Stimulated activated CD8-positive, alpha-beta memory T cell treated with anti-CD3 and anti-CD28 coated beads, Interleukin-7, amount 100 ng/mL, for 4 hours (primary cell): ENCODE measurements at places on chromosomes 11 and 22.

- DNase-seq = no peak
Measured at GRCh38 chr22:37195921-37196320, 7.9 kb upstream of the C1QTNF6 start.

DNA sequence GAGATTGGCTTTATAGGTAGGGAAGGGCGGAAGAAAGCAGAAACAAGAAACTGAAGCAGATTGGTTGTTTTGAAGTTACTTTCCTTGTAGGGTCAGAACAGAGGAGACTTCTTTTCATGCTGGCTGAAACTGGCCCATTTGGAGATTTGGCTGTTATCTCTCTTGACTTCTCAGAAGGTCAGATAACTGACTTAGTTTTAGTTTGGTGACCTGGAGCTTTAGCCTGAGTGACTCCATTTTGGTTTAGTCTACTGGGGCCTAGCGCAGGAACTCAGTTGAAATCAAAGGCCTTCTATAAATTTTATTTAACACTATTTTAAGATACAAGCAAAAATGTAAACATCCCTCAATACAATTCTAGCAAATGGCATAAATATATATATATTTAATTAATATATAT is 31.4 kb downstream of the CSTPP1 start:
- no peak for DNase-seq

DNA sequence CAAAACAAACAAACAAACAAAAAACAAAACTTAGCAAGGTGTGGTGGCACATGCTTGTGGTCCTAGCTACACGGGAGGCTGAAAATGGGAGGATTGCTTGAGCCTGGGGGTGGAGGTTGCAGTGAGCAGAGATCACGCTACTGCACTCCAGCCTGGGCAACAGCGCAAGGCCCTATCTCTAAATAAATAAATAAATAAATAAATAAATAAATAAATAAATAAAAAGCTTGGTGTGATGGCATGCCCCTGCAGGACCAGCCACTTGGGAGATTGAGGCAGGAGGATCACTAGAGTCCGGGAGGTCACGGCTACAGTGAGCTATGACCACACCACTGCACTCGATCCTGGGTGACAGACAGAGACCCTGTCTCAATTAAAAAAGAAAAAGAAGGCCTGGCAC is 9.0 kb upstream of the STARD10 start:
- DNase-seq = no peak

- DNase-seq = no peak
Measured at GRCh38 chr11:18295316-18295715, 26.6 kb downstream of the HPS5 start.

- DNase-seq = no peak
Measured at GRCh38 chr11:16080688-16081381, 275.5 kb downstream of the SOX6 start.

GRCh38 chr22:17888855-17889254 is 114.6 kb upstream of the BID start:
- no peak for DNase-seq

GRCh38 chr11:110196241-110196754 is 100.1 kb downstream of the RDX start:
- no peak for DNase-seq

DNA sequence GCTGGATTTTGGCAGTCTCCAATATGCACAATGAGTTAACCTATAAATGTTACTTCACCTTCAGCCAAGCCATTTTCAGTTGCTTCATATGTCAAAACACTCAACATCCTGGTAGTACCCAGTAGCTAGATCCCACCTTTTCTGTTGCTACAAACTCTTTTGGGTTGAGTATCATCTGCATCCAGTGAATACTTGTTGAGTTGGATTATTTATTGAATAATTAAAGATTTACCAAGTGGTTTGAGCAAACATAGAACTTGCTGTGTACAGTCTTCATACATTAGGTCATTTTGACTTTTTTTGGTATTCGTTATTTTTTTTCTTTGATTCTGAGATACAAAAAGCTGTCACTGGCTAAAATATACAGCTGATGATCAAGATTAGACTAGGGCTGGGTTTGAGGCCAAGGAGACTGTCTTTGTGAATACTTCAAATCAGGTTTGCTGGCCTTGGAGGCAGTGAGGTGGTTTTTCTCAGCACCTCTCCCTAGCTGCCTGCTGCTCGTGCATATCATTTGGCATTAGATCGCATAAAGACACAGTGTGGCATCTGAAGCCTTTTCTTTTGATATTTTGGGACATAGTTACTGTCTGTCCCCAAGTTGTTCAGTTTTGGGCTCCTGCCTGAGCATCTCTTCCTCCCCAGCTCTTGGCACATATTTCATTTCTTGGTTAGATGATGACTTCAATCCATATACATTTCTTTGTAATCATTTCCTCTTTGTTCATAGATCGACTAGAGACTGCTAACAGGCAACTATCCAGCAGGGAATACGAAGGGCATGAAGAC is 62.8 kb downstream of the AMOTL1 start:
- no peak for DNase-seq

DNA sequence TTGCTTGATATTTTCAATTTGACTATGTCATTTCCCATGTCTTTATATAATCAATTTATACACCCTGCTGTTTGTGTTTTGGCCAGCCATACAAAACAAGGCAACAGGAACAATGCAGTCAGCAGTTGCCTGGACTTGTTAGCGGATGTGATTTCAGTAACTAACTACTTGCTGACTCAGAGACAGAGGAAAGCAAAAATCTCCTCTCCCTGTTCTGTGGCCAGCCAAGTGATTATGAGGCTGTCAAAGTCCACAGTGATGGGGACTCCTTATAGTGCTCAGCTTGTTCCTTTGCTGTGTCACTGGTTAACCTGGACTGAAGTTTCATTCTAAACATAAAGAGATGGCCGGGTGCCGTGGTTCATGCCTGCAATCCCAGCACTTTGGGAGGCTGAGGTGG is 32.6 kb upstream of the APLP2 start:
- no peak for DNase-seq

- DNase-seq = no peak
Measured at GRCh38 chr22:42974223-42974622, 40.7 kb downstream of the PACSIN2 start.

GRCh38 chr22:35218079-35218478 is 39.2 kb upstream of the HMGXB4 start:
- DNase-seq = no peak

DNA sequence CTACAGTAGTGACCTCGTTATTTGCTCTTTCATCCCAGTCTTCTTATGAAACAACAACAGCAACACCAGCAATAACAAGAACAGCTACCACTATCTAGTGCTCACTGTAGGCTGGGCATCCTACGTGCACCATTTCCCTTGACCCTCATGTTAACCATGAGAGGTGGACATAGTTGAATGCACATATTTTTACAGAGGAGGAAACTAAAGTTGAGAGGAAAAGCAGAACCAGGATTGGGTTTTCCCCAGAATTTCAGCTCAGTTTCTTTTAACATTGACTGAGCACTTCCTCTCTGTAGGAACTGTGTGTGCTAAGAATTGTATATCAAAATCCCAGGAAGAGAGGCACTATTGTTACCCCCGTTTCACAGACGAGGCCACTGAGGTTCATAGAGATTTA is 39.4 kb upstream of the TSPAN18 start:
- DNase-seq = no peak

DNA sequence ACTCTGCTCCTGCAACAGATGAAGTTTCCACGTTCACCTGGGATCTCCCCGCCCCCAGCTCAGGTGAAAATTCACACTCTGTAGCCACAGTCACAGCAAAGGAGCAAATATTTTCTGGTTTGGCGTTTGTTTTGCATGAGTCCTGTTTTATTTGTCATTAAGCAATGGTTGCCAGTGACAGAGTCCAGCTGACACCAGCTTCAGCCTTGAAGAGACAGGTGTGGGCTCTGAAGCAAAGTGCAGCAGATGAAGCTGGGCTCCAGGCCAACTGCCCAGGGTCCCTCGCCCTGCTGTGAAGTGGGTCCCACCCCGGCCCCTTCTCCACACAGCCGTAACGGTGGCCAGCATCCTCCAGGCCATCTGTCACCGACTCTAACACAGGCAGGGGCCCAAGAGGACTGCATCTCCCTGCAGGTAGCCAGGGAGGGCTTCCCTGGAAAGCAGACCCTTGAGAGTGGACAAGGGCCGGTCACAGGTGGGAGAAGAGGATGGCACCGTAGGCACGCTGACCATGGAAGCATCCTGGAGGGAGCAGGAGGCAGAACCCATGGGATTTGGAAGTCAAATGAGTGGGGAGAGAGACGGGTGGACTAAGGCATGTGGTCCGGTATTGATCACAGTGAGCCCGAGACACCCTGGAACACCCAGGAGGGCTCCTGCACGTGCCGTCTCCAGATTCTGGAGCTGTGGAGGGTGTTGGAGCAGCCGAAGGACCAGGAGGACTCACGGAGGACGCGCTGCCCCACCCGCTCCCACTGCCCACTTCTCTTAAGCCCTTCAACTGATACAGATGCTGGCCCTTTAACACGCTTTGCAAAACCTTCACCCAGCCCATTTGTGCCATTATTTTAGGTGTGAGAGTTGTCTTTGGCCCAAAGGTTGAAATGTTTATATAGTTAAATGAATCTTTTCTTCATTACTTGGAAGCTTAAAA is 294.5 kb downstream of the BRD1 start:
- no peak for DNase-seq

DNA sequence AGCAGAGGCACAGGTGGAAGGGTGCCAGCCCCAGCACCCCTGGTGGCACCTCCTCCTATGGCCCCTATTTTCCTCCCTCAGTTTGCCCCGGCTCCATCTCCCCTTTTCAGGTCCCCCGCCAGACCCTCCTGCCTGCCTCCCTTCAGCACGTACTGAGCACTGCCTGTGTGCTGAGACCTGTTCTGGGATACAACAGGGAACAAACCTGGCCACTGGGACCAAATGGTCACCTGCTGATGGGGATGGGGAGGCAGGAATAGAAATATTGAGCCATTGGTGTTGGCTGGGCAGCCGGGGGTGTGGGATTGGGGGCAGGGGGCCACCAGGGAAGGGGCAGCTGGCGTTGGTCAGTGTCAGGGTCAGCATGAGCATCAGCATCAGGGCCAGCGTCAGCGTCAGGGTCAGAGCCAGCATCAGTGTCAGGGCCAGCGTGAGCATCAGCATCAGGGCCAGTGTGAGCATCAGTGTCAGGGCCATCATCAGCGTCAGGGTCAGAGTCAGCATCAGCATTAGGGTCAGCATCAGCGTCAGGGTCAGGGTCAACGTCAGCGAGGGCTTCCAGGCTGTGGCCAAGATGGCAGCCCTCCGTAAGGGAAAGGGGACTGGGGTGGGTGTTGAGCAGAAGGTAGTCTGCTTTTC is 7.5 kb downstream of the ZNF74 start:
- no peak for DNase-seq

GRCh38 chr22:28882878-28883656 is at the start of gene ZNRF3:
Gene ZNRF3, plus strand, starts transcription at chr22:28883572. Its CDS starts 195 bp downstream, at chr22:28883767.
- peak; percentile 87 for DNase-seq

DNA sequence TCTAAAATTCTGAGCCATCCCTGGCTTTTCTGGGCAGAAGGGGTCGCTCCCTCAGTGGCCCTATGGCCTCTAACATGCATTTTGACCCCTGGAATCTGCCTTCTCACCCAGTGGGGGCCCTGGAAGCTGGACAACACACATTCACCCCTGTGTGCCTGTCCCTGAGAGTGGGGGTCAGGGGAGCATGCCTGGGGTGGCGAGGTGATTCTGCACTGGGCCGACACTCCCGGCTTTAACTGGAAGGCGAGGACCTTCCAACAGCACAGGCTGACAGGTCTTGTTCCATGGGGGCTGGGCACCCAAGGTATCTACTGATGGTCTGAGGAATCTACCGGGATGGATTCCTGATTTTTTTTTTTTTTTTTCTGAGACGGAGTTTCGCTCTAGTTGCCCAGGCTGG is 10.7 kb downstream of the PPM1F start:
- DNase-seq = no peak

GRCh38 chr11:62508336-62509058 is 38.1 kb downstream of the AHNAK start:
- no peak for DNase-seq

DNA sequence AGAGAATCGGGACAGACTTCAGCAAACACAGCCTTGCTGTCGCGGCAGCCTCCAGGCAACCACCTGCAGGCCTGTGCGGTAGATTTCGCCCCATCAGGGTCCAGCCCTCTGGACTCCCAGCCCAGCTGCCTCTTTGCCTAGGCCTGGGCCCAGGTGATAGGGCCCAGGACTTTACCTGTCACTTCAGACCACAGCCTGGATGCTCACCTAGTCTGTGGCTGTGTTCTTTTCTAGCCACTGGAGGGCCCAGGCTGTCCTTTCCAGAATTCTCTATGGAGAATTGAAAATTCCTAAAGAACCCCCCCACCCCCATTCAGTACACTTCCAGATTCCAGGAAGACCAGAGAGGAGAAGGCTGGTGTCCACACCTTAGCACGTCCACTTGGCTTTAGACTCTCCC is 30.6 kb upstream of the RAB1B start:
- no peak for DNase-seq

- DNase-seq = no peak
Measured at GRCh38 chr11:31870609-31871309, 59.6 kb upstream of the PAX6 start.
